ENCODE measurements at places on chromosomes 1 and 21.

- DNase-seq, result no peak
Measured at GRCh38 chr1:44949286-44949685, 37.1 kb downstream of the EIF2B3 start.

DNA sequence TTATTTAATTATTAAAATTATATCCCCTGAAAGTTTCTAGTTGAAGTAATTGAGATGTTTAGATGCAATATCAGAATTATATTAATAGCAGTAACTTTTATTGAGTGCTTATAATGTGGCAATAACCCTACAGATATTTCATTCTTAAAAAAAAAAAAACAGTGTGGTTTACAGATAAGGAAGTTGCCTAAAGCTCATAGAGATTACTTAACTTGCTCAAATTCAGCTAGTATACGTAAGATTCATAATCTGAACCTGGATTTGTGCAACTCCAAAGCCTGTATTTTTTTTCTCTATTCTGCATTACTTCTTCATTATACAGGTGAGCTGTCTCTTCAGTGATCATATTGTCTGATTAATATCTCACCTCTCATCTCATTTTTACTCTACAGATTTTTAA, 156.0 kb upstream of the PTBP2 start:
- no peak for DNase-seq

DNA sequence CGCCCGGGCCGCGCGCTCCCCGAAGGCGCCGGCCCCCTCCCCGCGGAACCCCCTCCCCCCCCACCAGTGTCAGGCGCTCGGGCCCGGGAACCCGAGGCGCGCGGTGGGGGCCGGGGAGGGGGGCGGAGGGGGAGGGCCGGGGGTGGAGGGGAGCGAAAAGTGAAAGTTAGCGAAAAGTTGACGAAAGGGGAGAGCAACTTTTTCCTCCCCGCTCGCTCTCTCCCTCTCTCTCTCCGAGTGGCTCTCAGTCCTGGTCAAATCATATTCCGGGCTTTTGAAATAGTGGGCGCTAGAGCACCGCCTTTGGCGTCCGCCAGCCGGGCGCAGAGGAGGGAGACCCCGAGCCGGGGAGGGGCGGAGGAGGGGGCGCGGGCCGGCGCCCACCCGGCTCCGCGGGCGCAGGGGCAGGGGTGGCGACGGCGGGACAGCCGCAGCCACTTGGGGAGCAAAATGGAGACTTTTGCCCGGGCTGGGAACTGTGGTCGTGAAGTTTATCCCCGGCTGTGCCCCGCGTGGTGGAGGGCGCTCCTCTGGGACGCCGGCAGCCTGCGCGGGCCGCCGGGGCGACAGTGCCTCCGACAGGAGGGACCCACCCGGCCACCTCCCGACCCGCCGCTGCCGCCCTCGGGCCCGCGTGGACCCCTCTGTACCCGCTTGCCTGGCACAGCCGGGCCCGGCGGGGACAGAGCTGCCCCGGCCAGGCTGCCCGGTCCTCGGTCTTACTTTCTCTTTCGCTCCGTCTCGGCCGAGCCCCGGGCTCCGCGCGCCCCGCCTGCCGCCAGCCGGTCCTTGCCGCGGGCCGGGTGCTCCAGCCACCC, 697 bp downstream of the PRDM16 start:
- no peak for DNase-seq

- DNase-seq, result no peak
Measured at GRCh38 chr1:166053395-166053794, 113.4 kb downstream of the FAM78B start.

- DNase-seq, result no peak
Measured at GRCh38 chr1:218787826-218788225, 385.9 kb upstream of the LYPLAL1 start.

DNA sequence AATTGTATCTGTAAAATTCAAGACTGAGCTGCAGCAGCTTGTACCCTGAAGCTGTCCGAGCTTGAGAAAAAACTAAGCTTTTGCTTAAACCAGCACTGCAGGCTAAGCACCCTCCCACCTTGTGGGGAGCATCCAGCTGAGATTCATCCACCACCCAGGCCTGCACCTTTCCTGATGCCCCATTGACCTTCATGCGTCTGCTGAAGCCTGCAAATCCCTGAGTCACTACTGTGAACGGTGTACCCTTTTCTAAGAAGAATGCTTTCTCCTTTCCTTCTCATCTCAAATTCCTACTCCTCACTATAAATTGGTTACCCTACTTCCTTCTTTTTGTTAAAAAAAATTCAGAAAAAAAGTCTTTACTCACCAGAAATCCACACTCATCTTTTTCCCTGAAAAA, 90.9 kb upstream of the RGS18 start:
- no peak for DNase-seq

GRCh38 chr1:204461331-204462228, 33.0 kb downstream of the PIK3C2B start:
- no peak for DNase-seq

DNA sequence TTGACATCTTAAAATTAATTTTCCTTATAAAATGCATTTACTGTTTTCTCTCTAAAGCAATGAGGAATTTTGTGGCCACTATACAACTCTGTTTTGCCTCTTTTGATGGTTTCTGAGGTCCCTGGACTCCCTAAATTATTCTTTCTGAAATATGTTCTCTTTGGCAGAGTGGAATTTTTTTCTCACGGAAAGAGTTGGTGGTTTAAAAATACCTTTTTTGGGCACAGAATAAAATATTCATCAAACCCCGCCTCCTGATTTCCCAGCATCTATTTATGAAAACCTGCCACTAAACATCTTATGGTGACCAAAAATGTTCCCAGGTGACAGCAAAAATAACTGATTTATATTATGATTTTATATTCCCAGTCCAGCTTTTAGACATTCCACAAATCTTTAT, 165.3 kb upstream of the SYT6 start:
- no peak for DNase-seq

- no peak for DNase-seq
Measured at GRCh38 chr1:59061876-59062275, 235.0 kb upstream of the FGGY start.

- no peak for DNase-seq
Measured at GRCh38 chr1:220787069-220787619, 431 bp downstream of the MTARC1 start.
